Eye (tissue), 1 donor: ENCODE measurements at places on chromosomes 16 and 17.
A peak's percentile ranks its signal among the peaks of the same experiment; 100 is the strongest.

- DNase-seq, result no peak
Measured at GRCh38 chr16:81469710-81470535, 25.3 kb downstream of the CMIP start.

DNA sequence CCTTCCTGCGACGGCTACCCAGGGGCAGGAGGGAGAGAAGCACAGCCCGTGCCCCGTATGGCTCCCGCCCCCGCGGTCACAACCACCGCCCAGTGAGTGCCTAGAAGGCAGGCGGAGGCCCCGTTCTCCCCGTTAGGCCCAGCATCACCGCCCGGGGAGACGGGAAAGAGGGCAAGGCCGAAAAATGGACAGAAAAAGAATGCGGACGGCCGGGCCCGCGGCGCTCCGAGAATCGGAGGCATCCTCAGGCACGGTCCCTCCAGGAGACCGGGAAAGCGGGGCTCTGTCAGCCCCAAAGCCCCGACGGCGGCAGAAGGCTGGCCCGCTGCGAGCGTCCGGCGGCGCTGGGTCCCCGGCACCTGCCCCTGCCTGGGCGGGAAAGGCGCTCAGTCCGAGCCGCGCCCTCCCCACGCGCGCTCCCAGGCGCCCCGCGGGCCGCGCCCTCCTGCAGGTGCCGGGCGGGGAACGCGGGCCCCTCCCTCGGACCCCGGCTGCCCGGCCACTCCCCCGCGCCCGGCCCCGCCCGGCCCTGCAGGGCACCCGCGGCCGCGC lies 407 bp downstream of the MCRIP1 start:
- DNase-seq, result peak; percentile 48

DNA sequence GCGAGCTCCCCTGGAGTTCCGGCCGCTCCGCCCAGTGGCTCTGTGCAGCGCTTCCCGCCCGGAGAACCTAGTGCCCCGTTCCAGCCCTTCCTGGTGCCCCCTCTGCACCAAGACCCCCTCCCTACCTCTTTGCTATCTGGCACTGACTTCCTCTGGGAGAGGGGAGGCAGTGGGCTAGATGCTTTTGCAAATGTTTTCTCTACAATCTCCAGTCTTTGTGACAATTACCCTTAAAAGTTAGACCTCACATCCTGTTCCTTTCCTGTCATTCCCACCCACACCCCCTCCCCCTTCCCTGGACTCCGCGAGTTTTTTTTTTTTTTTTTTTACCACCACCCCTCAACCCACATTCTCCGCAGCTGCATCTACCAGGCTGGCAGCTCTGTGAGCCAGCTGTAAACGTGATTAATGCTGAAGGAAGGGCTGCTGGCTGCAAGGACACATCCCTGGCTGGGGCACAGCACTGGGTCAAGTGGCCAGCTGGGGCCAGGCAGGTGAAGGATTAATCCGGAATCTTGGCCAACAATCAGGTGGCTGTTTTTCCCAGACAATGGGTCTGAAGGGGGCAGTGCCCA lies 101.5 kb downstream of the MGAT5B start:
- DNase-seq, result no peak

- no peak for DNase-seq
Measured at GRCh38 chr16:31453255-31454204, 5.8 kb upstream of the ARMC5 start.

DNA sequence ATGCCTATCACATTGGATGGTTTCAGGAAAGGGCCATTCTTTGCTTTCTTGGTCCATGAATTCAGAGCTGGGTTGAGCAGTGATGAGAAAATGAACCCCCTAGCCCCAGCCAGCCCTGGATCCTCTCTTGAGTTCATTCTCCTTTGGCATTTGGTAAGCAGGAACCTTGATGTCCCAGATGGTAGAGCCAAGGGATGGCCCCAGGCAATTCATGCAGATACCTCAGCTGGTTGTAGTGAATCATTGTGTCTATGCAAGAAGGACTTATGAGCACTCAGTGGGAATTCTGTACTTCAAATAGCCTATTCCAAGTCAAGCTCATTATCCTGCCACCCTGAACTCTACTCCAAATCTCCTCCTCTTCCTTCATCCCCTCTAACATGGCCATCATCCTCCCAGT lies 412.7 kb downstream of the UTP18 start:
- DNase-seq, result no peak

DNA sequence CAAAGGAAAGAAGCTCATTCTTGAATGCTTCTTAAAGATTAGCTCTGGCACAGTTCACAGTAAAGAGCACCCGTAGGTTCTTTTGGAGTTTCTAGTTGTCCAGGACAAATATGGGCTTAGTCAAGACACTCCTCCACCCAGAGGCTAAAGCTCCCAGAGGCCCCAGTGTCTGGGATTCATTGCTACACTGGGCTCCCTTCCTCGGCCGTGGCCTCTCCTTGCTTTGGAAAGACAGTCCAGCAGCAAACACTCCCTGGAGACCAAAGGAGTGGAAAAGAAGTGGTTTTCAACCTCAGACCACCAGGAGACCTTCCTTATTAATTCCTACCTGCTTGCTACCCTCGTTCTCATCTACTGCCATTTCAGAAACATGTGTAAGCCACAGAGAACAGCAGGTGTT lies 17.1 kb downstream of the PHB1 start:
- no peak for DNase-seq

DNA sequence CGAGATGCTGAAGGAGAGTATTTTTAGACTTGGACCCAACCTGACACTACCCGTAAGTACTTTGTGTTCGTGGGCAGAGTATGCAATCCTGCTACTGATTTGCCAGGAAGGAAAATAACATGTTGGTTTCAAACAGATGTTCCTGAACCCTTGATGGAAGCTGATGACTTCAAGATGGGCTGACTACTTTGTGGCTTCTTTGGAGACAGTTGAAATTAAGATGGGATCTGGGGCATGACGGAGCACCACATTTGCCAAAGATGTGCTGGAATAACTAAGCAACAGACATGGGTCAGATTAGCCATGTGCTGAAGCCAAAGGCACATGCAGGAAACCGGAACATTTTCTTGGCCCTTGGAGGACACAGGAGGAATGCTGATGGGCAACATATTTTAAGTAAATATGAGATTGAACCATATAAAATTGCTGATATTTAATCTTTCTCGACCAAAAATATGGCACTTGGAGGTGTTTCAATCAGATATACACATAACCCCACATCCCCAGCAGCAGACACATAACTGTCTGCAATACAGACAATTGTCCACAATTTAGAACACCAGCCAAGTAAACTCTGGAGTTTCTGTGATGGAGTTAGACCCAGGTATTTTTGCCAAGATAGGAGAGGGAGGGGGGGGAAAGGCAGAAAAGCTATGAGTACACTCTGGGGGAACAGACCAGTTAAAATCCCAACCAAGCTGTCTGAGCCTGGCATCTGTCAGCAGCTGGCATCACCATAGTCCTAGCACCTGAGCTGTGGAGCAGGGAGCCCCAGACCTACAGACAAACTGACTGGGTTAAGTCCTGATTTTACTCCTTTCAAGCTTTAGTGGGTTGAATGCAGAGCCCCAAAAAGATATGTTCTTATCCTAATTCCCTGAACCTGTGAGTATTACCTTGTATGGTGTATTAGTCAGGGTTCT lies 329.4 kb upstream of the CDH5 start:
- peak; percentile 74 for DNase-seq

DNA sequence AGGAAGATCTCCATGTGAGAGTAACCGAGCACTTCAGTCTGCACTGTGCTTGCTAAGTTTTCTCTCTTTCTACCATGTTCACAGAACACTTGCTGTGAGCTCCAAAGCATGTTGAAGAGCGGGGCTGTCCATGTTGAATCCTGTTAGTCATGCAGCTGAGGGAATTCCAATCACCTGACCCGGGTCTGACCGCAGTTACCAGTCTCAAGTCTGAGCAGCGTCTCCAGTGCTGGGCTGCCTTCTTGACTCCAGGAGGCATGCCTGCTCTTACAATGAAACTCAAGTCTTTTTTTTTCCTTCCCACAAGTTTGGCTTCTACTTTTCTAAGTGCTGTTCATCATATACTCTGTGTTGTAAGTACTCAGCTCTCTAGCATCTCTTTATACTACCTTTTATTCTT lies 44.3 kb downstream of the HOXB1 start:
- DNase-seq, result no peak

DNA sequence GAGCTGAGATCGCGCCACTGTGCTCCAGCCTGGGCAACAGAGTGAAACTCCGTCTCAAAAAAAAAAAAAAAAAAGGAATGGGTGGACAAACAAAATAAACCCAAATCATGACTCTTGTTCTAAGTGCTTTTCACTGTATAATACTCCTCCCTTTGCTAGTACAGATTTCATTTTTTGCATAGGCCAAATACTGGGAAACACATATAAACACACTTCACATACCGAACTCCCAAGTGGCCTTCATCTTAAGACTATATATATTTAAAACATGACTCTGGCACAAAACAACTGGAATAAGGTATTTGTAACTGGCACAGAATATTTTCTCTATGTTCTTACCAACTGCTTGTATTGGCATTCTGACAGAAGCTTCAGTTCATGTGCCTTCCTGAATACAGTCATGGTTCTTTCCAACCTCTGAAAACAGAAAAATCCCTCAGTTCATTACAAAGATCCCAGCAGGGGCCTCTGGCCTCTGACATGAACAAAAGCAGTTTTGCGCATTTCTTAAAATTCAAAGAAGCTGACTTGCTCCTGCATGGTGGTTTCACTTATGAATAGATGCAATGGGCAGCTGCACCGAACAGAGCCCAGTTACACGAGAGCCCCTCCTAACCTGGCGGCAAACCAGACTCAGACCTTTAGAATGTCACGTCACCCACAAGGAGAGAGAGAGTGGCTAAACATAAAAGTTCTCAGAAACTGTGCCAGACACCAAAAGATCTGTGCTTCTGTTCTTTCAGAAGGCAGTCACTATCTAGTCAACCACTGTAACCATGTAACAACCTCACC lies 19.1 kb upstream of the COPRS start:
- DNase-seq, result no peak

- DNase-seq, result no peak
Measured at GRCh38 chr17:17609121-17609520, 17.6 kb upstream of the PEMT start.

- no peak for DNase-seq
Measured at GRCh38 chr16:83308414-83308813, 499.4 kb upstream of the HSBP1 start.

GRCh38 chr16:23704772-23705516 lies 8.1 kb downstream of the ERN2 start:
- DNase-seq, result no peak
